ENCODE measurements at places on chromosomes 1 and 21.

DNA sequence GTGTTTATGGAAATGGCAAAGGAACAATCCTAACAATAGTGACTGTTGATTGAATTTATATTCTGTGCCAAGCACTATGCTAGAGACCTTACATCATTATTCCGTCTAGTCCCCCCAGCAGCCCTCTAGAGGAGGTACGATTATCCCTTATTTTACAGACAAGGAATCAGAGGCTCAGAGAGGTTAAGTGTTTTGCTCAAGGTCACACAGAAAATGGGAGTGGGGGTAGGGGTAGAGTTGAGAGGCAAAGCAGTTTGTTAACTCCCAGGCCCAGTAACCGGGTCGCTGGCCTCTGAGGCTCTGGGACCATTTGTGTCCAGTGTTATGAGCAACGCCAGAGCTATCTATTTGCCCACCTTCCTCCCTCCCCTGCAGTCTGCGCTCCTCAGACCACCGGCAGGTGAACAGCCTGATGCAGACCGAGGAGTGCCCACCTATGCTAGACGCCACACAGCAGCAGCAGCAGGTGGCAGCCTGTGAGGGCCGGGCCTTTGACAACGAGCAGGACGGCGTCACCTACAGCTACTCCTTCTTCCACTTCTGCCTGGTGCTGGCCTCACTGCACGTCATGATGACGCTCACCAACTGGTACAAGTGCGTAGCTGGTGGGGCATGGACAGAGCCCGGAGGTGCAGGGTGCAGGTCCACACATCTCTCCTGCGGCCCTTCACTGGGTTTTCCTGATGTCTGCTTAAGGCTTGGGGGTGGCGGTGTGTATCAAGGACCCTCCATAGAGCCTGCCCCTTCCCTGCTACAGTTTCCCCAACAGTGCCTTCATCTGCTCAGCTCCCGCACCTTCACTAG lies 19.8 kb downstream of the SERINC2 start:
- DNase-seq, result peak; percentile 17

DNA sequence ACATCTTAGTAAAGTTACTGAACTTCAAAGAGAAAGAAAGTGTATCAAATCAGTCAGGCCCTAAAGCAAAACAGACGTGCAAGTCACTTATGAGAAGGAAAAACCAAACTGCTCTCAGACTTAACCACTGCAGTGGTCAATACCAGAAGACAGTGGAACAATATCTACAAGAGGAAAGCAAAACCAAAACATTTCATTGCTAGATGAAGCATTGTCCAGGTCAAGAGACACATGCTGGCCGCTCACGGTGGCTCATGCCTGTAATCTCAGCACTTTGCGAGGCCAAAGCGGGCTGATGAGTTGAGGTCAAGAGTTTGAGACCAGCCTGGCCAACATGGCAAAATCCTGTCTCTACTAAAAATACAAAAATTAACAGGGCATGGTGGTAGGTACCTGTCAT lies 82.0 kb upstream of the MROH9 start:
- DNase-seq, result no peak

- DNase-seq, result no peak
These were observed 14.6 kb upstream of the SPSB1 start for GRCh38 chr1:9278116-9278515.

GRCh38 chr1:43482215-43482614 lies 28.5 kb upstream of the HYI start:
- peak; percentile 30 for DNase-seq

- peak; percentile 54 for DNase-seq
These were observed 631.5 kb upstream of the PTBP2 start for GRCh38 chr1:96090134-96090533.

DNA sequence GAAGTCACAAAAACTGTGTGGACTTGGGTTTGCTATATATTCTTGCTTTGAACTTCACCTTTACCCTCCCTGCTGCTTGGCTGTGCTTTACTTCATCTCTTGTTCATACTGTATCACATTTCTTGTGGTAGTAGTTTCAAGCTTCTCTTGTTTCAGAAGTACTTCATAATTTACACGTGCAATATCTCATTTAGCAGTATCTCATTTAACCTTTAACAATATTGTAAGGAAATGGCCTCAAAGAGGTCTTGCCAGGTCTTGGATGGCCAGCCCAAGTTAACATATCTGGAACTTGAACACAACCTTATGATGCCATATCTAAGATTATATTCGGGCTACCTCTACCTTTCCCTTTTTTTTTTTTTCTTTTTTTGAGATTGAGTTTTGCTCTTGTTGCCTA lies 1.7 kb upstream of the TRIM45 start:
- DNase-seq, result no peak

- no peak for DNase-seq
These were observed 139.9 kb downstream of the DSCAM start for GRCh38 chr21:40706806-40707655.

DNA sequence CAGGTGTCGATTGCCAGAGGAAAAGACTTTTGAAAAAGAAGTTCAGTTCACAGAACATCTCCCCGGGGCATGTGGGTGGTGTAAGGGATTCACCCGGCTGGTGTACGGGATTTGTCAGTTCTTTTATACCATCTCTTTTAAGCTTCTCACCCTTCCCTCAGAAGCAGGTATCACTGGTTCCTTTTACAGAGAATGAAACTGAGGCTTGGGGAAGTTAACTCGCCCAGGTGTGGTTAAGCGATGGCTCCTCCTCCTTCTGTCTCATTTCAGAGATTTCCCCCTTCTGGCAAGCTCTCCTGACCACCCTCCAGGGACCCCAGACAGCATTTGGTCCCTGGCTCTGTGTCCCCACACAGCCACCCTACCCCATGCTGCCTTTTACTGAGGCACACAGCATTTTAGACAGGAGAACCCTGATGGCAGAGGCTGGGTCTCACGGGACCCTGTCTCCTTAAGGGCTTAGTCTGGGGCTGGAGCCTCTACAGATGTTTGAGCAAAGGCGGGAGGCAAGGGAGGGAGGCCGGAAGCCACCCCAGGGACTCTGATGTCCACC lies 2.8 kb upstream of the ECE1 start:
- no peak for DNase-seq

DNA sequence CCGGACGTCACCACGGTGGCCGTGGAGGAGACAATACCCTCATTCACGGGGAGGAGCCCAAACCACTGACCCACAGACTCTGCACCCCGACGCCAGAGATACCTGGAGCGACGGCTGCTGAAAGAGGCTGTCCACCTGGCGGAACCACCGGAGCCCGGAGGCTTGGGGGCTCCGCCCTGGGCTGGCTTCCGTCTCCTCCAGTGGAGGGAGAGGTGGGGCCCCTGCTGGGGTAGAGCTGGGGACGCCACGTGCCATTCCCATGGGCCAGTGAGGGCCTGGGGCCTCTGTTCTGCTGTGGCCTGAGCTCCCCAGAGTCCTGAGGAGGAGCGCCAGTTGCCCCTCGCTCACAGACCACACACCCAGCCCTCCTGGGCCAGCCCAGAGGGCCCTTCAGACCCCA lies 7.0 kb downstream of the TNFRSF14 start:
- DNase-seq, result peak; percentile 69

DNA sequence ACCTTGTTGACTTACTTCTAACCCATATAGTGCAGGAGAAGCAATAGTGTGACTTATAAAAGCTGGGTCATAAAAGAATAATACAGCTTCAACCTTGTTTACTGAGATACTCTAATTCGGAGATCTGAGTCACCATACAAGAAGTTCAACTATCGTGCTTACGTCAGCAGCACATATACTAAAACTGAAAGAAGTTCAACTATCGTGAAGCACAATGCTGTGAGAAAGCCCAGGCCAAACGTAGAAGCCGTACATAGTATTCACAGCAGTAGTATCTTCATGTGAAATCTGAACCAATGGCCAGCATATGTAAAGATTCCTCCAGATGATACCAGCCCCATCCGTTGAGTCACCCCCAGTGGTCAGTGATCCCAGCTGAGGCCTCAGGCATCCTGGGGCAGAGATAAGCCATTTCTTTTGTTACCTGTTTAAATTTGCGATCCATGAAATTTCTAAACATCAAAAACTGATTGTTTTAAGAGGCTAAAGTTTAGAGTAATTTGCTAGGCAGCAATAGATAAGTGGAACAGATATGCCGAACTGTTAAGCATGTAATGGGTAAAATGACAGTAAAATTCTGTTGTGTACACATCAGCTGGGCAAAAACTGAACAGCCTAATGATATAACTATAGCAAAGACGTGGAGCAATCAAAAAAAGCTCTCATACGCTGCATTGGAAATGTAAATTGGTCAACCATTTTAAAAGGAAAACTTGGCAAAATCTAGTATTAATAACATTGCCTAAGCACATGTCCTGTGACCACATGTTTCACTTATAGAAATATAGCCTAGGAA lies 53.9 kb upstream of the SAMD13 start:
- DNase-seq, result no peak

- no peak for DNase-seq
These were observed 14.4 kb upstream of the NOS1AP start for GRCh38 chr1:162055062-162055461.

DNA sequence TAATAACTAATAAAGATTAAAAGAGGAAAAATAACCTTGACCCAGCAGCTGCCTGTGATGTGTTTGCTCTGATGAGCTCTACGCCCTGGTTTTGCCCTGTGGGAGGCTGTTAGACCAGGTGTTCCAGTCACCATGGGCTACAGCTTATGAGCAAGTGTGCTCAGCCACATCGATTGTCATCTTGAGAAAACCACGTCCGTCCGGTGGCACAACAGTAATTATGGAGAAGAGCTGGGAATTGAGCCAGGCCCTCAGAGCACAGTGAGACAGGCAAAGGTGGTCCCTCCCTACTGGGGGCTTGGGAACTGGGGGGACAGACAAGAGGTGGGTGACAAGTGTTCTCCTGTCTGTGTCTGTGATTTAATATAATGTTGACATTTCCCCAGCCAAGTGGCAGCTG lies 420.5 kb downstream of the MATN1 start:
- DNase-seq, result no peak

DNA sequence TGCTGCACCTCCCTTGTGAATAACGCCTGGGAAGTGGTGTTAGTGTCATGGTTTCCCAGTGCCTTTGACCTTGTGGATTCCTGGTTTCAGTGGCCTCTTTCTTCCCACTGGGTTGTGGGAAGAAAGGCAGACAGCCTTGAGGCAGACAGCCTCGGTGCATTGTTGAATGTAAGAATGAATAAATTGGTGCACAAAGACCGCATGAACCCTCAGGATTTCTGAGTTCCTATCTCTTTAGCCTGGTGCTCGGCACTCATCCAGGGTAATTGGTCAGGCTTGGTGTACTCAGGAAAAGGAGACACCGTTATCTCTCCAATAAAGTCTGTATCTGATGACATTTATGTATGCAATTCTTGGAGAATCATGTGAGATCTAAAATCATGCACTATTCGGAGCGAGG lies 5.1 kb downstream of the ZNF362 start:
- no peak for DNase-seq

GRCh38 chr1:92504291-92505014 lies 17.7 kb upstream of the GFI1 start:
- no peak for DNase-seq

DNA sequence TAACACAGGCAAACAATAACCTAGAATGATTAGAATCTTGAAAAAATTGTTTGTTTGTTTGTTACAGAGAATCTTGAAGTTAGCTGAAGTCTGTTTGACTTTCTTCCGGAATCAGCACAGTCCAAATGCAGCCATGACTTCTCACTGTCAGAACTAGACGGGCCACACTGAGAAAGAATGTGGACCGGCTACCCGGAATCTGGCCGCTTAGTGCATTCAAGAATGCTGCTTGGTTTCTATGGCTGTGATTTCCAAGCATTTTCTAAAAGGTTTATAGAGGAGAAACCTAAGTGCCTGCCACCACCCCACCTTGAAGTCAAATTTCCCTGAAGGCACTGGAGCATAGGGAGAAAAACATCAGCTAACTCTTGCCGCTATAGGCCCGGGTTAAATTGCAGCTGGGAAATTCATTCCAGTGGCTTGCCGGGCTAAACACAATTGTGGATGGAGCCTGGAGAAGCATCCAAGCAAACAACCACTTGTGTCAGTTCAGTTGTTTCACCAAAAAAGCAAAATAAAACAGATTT lies 231.1 kb downstream of the DISC1 start:
- no peak for DNase-seq

GRCh38 chr1:172517545-172517944 lies 15.4 kb upstream of the SUCO start:
- no peak for DNase-seq

DNA sequence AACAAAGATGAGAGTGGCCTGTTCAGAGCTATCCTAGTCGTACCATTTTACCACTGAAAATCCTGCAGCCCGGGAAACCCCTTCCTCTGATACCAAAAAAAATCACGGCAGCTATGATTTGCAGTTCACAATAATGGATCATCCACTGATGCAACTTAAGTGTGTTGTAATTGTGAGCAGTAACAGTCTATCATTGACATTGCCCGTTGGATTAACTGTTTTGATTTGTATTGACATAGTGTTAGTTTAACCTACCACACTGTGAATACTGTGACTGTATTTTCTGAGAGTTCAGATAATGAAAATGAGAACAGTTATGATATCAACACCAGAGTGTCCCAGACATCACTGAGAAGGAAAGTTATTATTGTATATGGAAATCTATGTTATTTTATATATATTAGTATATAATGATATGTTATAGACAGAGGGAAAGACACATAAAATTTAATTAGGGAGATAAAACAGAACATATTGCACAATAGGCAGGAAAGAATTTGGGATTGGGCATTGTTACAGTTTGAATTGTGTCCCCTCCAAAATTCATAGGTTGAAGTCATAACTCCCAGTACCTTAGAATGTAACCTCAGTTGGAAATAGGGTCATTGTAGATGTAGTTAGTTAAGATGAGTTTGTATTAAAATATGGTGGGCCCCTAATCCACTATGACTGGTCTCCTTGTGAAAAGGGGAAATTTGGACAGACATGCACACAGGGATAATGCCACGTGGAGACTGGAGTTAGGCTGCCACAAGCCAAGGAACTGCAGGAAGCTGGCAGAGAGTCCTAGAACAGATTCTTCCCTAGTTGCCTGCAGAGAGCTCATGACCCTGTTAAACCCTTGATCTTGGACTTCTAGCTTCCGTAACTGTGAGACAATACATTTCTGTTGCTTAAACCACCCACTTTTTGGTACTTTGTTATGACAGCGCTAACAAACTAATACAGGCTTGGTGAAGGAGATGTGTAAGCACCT lies 54.4 kb downstream of the TLCD4 start:
- no peak for DNase-seq

GRCh38 chr1:113545626-113546025 lies 155.3 kb downstream of the MAGI3 start:
- DNase-seq, result peak; percentile 23

DNA sequence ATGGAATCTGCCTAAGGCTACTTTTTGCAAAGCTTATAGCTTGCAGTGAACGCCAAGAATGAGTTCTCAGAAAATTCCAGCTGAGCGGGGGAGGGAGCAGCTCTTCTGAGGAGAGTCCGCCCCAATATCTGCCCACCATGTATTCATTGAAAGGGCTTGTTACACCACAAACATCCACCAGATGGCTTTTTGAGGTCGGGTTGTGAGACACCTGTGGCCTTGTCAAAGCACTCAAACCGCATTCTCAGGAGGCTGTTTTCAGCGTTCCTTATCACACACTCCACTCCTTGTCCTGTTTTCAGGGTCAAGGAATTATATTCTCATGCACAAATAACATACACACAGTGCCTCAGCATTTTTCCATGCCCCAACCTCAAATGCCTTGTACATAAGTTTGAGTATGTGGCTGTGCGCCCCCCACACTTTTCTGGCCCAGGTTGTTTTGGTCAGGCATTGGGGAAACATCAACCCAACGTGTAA lies 3.9 kb upstream of the C4BPB start:
- peak; percentile 57 for DNase-seq

GRCh38 chr1:112298558-112298957 lies 97.5 kb upstream of the CTTNBP2NL start:
- peak; percentile 29 for DNase-seq

GRCh38 chr1:183360473-183360872 lies 57.7 kb downstream of the NMNAT2 start:
- no peak for DNase-seq

- DNase-seq, result no peak
These were observed 32.2 kb downstream of the OPTC start for GRCh38 chr1:203526130-203526529.

Data from stomach (tissue), 19 donors.